CD4-positive, alpha-beta T cell treated with Interleukin-6 for 4 hours (primary cell): ENCODE measurements at places on chromosomes 12 and 14.

GRCh38 chr14:21309238-21309636, 29.4 kb downstream of the RPGRIP1 start:
- no peak for DNase-seq

- no peak for DNase-seq
Observed at GRCh38 chr14:93012951-93013719, 90.2 kb downstream of the CHGA start.

DNA sequence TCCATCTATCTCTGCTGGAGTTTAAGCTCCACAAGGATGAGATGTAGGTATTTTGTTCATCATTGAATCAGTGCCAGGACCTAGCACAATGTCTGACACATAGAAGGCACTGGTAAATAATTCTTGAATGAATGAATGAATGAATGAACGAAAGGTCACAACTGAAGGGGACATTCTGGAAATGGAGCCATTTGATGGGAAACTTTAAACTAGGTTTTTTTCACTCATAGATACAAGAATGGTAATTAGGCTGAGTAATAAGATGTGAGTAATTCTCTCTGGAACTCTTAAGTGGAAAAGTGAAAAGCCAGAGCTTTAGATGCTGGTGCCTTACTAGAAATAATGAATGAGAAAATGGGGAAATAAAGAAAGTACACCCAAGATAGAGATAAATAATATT, 44.3 kb downstream of the SCN8A start:
- no peak for DNase-seq

DNA sequence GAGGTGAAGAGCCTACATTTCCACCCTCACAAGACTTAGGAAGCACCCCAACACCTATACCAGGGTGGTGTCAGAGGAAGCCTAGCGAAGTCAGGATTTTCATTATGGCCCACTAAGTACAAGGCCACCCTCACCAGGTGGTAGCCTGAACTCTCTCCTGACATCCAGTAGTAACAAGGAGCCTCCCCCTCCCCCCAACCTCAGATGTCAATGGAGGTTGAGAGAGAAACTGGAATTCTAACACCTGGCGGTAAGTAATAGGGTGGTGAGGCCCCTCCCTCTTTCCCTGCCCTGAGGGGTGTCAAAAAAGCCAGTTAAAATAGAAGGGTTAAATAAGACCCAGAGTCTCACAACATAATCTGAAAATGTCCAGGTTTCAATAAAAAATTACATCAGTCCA, 37.6 kb downstream of the SINHCAF start:
- DNase-seq = no peak

GRCh38 chr14:63371033-63371432, 52.3 kb upstream of the GPHB5 start:
- DNase-seq = no peak

DNA sequence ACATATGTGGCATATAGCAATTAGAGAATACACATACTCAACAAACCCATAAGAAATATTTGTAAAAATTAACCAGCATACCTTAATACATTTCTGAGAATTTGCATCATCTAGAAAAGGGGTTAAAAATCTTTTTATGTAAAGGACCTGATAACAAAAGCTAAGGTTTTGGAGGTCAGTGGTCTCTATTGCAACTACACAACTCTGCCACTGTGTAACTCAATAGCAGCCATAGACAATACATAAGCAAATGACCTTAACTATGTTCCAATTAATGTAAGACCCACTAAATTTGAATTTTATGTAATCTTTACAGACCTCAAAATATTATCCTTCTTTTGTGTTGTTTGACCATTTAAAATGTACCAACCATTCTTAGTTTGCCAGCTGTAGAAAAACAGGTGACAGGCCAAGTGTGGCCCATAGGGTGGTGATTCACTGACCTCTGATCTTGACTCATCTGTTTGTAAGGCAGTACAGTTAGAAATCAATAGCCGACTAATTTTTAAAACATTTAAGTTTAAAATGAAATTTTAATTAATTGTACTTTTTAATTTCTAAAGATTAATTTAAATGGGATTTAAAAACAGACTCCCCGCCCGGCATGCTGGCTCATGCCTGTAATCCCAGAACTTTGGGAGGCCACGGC, 7.4 kb upstream of the EPS8 start:
- DNase-seq = no peak

GRCh38 chr12:106511365-106511764, 71.4 kb upstream of the RFX4 start:
- no peak for DNase-seq

DNA sequence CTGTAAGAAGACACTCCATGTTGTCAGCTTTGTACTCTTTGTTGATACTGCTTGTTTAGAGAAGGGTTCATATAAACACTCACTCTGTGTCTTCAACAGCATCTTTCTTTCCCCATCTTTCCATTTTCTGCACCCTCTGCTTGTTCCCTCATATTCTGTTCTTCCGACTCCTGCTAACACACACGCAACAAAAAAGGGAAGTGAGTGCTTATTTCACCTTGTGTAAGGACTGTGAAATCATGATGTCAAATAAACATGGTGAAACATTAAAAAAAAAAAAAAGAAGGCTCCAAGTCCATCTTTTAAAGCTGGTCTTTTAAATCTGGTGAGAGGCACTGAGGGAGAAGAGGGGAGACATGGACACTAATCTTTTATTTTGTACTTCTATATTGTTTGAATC, 145.4 kb downstream of the RPAP3 start:
- no peak for DNase-seq

DNA sequence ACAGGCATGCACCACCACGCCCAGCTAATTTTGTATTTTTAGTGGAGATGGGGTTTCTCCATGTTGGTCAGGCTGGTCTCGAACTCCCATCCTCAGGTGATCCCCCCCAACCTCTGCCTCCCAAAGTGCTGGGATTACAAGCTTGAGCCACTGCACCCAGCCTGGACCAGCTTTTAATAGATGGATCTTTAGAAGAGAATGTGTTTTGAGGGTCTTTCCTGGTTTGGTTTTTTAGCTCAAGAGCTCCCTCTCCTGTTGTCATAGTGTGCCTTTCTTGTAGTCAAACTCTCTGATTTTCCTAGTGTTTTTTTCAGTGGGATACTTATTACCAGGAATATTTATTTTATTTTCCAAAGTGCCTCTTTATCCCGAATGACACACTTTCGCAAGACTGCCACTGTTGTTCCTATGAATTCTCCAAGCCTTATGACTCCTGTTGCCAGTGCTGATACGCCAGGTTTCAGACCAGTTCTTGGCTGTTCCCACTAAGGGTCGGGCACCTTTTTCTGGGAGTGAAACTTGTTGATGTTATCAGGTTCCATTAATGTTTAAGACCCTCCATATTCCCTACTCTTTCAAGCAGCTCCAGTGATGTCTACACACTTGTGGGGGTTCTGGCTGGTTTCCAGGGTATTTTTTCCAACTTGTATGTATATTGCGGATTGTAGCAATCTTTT, 31.5 kb upstream of the LIMA1 start:
- no peak for DNase-seq

DNA sequence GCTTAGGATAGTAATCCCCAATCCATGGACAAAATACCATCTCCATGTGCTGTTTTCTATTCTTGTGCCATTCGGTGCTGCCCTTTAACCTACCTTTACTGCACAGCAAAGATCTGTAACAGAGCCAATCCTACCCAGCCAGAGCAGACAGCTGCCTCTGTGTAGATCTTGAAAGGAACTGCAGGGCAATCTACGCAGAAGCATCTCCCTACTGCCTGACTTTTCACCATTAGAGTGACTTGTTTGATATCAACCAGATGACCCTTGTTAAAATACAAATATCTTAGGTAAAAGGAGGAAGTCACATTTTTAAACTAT, 33.9 kb upstream of the PPM1A start:
- DNase-seq = no peak

GRCh38 chr12:127169321-127170181, 1097.4 kb upstream of the TMEM132C start:
- no peak for DNase-seq

DNA sequence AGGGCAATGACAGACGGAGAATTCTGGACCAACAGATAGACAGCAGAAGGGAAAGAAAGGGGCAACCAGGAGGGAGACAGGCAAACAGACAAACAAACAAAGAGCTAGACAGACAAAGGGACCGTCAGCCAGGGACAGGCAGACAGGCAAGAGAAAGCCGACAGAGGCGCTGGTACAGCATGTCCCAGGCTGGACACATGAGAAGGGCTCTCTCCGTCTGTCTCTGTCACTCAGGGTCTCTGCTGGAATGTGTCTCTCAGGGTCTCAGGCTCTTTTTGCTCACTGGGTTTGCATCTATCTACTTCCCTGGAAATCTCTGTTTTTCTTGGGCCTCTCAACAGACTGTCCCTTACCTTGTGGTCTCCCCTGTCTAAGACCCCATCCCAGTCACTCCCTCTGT, 8.2 kb upstream of the SMUG1 start:
- no peak for DNase-seq
